ENCODE measurements at places on chromosomes 11 and 22. TPM values are rescaled to one million over a fixed set of nuclear protein-coding genes. Genes with fewer than 3 reads are reported as not detected.

GRCh38 chr11:64534950-64535349 is 56.1 kb upstream of the SLC22A12 start:
- no peak for DNase-seq
- no peaks in the 10 kb centered on the region for H3K4me1 ChIP-seq
- no peaks in the 10 kb centered on the region for H3K27me3 ChIP-seq

DNA sequence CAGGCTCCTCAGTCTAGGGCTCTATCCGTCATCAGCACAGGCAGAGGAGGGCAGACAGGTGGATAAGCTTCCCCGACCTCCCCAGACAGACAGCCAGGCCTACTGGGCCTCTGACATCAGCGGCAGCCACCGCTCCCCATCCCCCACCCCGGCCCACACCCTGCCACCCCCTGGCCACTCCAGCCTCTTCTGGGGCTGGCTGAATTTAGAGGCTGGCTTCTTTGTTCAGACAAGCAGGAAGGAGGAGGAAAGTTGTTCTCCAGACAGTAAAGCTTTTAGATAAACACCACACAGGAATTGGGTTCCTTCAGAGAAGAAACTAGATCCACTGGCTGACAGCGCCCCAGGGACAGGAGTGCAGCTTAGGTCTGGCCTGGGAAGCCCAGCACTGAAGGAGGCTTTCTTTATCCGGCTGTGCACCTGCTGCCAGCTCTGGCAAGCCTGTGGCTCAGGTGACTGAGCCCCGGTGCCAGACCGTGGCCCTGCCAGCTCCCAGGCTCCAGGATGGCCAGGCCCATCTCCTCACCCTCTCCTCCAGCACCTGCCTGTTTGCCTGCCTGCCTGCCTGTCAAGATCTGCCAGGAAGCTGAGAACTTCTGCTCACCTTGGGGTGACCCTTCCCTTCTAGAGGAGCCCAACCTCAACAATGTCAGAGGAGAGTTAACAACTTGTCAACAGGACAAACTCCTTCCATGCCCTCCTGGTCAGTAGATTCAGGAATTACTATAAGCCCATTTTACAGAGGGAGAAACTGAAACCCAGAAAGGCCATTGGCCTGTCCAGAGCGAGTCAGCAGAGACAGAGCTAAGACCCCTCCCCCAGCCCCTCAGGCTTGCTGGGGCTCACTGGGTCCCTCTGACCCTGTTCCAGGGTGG is 44.0 kb upstream of the KLHL35 start:
- no peak for DNase-seq
- no peaks in the 10 kb centered on the region for H3K36me3 ChIP-seq
- H3K4me3 ChIP-seq = no peak overlapping the region
- peaks cover 8% of the 10 kb centered on the region for H3K4me1 ChIP-seq

GRCh38 chr11:131833366-131833765 is 463.0 kb downstream of the NTM start:
- H3K27me3 ChIP-seq = no peaks in the 10 kb centered on the region
- no peak for DNase-seq
- no peaks in the 10 kb centered on the region for H3K36me3 ChIP-seq
- no peaks in the 10 kb centered on the region for H3K4me1 ChIP-seq

Gene OR2AT4
- not detected for total RNA-seq
